ENCODE measurements at places on chromosomes 3 and 15.

DNA sequence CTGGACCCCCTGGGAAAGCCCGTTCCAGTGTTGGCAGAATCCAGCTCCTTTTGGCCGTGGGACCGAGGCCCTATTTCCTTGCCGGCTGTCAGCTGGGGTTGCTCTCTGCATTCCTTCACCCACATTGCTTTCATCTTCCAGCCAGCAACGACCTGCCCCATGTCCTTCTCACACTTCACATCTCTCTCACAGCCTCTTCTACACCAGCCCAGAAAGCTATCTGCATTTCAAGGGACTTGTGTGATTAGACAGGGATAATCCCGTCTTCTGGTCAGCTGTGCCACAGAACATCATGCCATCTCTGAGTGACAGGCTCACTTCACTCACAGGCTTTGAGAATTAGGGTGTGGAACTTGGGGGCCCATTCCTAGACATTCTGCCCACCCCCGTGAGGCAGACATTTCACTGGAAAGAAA is 16.4 kb downstream of the EFCC1 start:
- no peak for DNase-seq

- DNase-seq = no peak
Observed at GRCh38 chr3:70754314-70754713, 441.9 kb upstream of the MDFIC2 start.

GRCh38 chr3:184993394-184993793 is 159.5 kb downstream of the C3orf70 start:
- DNase-seq = no peak

DNA sequence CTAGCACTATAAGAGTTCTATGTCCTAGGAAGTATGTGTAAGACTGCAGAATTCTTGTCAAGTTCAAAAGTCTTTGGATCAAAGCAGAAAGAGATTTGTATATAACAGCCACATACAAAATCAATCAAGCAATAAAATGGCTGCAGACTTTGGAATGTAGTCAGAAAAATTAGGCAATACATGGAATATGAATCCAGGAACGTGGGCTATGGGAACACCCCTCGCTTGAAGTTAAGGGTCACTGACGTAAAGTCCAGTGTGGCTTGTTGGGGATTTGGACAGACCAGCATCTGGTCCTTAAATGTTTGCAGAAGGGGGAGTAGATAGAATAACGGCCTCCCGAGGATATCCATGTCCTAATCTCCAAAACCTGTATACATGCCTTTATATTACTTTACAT is 178.6 kb downstream of the ADAMTS9 start:
- DNase-seq = no peak

DNA sequence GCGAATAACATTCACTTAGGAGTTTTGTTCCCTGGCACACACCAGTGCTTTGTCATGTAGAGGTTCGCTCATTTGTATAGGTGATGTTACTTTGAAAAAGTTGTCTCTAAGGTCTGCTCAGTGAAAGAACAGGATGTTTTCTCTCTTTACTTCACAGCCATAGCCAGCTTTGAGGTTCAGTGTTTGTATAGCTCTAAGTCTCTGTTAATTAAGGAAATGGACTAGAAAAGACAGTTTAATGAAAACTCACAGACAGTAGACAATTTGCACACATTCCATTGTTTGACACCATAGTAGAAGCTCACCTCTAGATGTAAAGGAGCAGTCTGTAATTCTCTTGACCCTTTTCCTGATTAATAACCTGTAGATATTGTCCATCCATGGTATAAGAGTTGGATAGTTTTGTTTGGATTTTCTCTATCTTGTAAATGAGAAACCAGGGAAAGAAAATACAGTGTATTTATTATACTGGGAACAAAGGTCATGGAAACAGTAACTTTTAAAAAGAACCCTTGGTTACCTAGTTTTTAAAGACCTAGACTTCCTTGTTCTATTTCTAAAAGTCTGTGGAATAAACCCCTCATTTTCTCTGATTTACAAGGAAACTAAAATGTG is 50.4 kb downstream of the PDE8A start:
- no peak for DNase-seq

DNA sequence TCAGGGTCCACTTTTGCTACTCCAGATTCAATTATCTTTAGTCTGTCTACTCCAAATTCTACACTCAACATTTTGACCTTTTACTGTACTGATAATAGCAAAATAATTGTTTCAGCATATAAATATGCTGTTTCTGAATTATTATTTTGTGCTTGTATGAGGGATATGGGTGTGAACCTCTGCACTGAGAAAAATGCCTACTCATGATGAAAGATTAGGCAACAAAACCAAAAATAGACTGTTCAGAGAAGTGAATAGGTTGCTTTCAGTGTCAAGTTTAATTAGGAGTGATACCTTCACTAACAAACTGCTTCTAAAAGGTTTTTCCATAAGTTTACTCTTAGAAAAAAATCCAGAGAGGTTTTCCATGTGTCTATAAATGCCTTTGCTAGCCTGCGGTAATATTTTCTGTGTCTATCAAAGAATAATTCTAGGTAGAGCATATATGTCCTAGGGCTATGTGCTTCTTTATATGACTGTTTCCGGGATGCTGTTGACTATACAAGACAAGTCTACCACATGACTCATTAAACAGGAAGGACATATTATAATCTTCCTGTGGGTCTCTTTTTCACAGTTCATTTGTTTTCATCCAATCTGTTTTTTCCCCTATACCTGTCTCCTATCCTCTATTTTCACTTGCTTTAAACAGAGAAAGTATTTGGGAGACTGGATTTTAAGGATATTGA is 218.5 kb upstream of the TTC14 start:
- no peak for DNase-seq

DNA sequence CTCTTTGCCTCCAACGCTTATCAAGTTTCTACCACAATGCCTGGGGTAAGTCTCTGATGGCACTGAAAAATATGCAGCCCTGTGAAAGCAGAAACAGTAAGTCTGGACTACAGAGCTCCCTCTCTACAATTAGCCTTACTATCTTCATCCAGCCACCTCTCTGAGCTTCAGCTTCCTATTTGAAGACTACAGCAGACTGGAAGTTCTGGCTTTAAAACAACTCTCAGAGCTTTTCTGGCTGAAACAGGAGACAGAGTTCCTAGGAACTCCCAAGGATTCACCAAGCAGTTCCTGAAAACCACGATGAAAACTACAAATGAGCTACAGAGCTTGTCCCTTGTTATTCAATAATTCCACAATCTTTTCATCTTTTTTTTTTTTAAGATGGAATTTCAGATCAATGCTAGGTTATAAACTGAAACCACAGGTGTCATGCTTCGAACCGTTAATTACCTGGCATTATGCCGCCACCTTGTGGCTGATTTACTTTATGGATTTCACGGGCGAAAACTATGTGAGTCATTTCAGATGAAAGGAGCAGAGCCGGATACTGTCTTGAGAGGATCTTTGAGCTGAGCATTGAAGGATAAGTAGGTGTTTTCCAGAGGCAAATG is 3.9 kb downstream of the CRYGS start:
- peak; percentile 82 for DNase-seq

DNA sequence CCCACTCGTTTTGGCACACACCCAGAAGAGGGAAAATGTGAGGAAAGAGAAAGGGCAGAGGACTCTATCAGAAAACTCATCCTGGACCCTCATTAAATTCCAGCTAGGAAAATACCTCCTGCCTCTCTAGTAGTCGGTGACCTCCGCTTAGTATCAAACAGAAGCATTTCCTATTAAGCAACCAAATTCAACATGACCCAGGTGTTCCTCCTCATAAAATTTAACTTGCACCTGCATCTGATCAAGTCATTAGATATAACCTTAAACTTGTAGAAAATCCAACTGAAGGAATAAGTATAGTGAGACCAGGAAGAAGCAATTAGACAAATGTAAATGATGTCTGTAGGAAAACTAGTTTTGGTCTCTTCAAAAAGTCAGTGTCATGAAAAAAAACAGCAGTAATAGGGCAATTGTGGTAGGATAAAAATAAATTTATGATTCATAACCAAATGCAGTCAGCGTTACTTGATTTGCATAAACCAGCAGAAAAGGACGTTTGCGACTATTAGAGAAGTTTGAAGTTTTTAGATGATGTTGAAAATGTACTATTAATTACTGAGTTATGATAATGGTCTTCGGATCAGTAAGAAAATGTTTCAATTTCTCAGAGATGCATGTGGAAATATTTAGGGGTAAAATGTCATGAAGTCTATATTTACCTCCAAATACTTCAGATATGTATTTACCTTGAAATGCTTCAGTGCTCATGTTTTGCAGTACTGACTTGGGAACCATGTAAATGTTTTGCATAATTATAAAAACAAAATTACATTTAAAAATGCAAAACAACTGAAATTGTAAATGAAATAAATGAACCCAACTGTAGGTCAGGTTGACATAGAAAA is 44.6 kb downstream of the LDHAL6B start:
- DNase-seq = no peak

DNA sequence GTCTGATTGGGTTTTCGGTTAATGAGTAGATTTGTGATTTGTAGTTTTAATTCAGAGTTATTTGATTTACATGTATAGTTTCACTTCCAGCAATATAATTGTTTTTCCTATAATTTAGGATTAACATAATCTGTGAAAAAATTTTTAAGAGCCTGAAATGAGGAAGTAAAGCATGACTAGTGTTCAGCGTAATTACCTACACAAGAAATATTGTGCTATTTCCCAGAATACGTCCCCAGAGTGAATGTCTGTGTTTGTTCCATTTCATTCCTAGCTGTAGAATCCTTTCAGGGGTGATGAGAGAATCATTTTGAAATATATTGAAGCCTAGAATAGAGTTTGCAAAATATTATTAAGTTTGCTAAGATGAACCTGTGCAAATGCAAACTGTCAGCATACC is 247.1 kb downstream of the BBX start:
- no peak for DNase-seq

DNA sequence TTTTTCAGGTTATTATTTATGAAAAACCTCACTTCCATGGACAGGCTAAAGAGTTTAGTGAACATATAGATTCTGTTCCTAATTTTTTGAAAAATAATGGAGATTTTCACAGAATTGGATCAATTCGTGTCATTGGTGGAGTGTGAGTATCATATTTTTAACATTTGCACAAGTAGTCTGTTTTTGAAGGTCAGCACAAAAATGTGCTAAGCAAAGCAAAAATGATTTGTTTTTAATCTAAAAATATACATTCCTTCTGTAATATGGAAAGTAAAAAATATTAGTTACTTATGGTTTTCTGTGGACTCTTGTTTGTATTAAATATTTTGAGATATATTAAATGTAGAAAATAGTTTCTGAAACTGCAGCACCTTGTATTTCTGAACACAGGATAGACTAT is 71.0 kb downstream of the CRYBG3 start:
- no peak for DNase-seq

GRCh38 chr3:38460377-38461270 is 6.9 kb downstream of the ACVR2B start:
- DNase-seq = no peak

GRCh38 chr3:126261037-126261436 is 80.7 kb upstream of the ALDH1L1 start:
- peak; percentile 76 for DNase-seq

DNA sequence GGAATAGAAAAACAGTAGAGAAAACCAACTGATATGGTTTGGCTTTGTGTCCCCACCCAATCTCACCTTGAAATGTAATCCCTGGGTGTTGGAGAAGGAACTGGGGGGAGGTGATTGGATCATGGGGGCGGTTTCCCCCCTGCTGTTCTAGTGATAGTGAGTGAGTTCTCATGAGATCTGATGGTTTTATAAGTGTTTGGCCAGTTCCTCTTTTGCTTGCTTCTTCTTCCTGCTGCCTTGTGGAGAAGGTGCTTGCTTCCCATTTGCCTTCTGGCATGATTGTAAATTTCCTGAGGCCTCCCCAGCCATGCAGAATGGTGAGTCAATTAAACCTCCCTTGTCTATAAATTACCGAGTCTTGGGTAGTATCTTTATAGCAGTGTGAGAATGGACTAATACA is 48.4 kb downstream of the EOMES start:
- DNase-seq = no peak

- no peak for DNase-seq
Observed at GRCh38 chr3:37626736-37627565, 234.7 kb upstream of the CTDSPL start.

DNA sequence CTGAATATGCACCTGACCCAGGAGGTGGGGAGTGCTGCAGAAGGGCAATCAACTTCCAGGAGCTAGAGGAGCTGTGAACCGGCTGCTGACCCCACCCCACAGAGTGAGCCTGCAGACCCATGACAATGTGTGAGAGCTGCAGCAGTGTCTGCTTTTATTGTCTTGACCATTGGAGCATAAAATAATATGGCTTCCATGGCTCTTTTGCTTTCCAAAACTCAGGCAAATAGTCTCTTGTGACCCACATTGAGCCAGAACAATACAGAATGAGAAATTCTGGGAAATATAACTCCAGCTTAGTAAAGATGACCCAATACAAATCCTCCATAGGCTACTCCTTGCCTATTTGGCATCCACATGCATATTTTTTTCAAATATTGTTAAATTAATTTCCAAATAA is 309.6 kb downstream of the PYDC2 start:
- no peak for DNase-seq

GRCh38 chr3:32501783-32502117 is 902 bp downstream of the CMTM6 start:
- no peak for DNase-seq

DNA sequence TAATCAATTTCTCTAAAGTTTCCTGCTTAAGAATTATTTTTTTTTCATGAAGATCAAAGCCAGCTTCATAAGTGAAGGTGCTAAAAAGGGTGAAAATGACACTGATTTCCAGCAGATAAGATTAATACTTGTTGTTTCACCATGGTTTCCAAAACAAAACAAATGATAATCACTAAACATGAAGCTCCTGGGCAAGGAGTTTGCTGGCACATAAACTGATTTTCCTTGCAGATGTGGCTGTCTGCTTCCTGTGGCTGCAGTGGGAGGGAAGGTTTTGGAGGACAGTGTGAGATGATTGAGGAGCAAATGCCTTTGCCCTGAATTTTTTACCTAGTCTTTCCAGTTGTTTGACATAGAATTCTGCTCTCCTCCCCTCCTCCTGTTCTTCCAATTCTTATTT is 228.8 kb downstream of the DIPK2A start:
- no peak for DNase-seq

GRCh38 chr3:59137415-59137814 is 87.6 kb upstream of the CFAP20DC start:
- DNase-seq = no peak

- no peak for DNase-seq
Observed at GRCh38 chr3:38507120-38507519, 11.0 kb downstream of the EXOG start.

- no peak for DNase-seq
Observed at GRCh38 chr15:72790302-72790910, 6.8 kb upstream of the ADPGK start.

- DNase-seq = no peak
Observed at GRCh38 chr15:69279636-69280035, 19.1 kb upstream of the PAQR5 start.

DNA sequence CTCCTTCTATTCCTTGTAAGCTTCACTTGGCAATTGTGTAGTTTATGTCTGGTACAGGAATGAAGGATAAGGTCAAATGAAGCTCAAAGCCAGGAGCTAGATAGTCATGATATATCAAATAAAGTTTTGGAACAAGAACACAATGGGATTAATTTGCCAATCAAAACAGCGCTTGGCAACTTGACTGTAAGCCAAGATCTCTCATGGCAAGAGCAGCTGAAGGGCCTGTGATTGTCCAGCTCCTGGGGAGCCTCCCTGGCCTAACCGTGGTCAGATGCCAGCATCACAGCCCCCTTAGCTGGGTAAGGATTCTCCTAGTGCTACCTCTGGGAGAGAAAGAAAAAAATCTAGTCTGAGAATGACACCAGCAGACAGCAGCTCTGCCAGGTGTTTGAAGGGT is 97.2 kb downstream of the LIPC start:
- DNase-seq = no peak

- no peak for DNase-seq
Observed at GRCh38 chr3:75082845-75083244, 468.4 kb upstream of the CNTN3 start.
